ENCODE measurements at places on chromosomes 7 and 10. TPM values are rescaled to one million over a fixed set of nuclear protein-coding genes. Genes with fewer than 3 reads are reported as not detected.
A peak's percentile ranks its signal among the peaks of the same experiment; 100 is the strongest.

DNA sequence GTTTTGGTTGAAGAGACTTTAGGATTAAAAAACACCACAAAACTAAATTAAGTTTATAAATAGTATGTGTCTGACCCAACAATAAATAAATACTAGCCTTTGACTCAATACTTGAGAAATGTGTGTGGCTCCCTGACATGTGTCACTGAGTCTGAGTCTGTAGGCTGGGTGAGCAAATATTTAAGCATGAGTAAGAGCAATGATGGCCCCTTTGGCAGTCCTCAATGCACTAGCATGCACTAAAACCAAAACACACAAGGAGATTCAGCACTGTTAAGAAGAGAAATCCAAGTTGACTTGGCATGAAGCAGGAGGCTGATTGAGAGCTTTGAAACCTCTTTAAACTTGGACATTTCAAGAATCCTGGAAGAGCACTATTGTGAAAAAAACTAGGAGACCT, 37.1 kb downstream of the CCDC71L start:
- no peak for DNase-seq

DNA sequence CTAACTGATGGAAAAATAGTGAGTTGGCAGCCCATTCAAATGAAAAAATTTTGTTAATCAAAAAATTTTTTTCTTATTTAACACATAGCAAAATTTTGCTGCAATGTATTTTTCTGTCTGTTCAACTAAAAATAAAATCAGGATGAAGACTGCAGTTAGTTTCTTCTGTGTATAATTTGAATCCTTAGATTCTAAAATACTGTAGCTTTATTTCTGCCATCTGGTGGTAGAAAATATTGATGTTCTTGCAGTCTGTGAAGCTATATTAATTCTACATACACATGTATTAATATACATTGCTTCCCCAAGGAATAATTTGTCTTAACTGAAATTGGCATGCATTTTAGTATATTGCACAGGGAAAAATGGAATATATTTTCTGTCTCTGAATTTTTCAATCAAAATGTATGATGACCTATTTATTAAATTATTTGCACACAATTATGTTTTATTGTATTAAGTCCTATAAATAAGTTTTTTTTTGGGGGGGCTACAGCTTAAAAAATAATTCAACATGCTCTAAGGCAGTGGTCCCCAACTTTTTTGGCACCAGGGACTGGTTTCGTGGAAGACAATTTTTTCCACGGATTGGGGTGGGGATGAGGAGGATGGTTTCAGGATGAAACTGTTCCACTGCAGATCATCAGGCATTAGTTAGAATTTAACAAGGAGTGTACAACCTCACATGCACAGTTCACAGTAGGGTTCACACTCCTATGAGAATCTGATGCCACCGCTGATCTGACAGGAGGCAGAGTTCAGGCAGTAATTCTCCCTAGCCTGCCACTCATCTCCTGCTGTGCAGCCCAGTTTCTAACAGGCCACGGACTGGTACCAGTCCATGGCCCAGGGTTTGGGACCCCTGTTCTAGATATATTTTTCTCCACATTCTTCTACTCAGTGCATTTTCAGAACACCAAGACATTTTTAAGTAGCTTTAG, 119.4 kb downstream of the GNAT3 start:
- no peak for DNase-seq

DNA sequence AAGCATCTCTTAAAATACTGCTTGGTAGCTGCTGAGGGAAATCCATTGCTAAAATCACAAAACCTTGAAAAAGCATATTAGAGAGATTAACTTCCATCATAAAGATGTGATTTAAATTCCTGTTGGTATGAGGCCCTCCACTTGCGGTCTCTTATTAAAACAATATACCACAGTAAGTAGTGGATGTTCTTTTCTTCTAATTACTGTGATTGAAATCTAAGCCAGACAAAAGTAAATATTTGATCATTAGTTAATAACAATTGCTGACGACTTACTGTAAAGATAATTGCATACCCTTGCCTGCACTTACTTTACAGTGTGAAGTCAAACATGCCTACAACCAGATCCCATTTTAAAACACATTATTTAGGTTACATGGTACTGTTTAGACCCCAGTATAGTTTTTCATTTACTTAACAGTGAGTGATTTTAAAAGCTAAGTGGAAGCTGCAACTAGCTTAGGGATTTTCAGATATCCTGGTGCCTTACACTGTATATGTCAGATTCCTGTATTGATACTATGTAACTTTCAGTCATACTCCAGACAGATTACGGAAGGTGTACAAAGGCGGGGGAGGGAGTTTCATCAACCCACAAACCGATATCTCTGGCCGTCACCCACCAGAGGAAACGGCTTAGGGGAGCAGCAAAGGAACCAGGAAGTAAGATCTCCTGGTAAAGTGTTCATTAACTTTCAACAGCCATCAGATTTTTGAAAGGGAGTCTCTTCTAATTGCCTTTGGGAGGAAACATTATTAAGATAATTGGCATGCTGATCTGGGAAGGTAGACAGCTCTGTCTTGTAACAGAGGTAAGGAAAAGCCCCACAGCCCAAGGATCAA, 986 bp downstream of the NRP1 start:
- DNase-seq: no peak

- DNase-seq: peak; percentile 70
Observed at GRCh38 chr10:71359364-71360046, 37.2 kb upstream of the CDH23 start.

- no peak for DNase-seq
Observed at GRCh38 chr7:121420976-121421375, 24.9 kb upstream of the FAM3C start.

DNA sequence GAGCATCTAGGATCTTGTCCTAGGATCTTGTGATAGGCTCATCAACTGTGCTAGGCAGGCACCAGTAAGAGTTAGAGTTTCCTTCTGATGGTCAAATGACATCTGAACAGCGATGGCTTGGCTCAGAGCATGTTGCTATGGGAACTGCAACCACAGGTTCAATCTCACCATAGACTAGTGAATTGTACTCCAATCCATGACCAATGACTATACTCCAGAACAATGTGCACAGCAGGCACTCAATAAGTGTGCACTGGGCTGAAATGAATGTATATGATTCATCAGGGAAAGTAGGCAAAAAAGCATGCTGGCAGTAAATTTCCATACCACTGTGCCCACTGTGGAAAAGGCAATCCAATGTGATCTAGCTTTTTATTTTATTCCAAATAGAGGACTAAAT, 163.6 kb upstream of the HPS1 start:
- no peak for DNase-seq

- DNase-seq: no peak
Observed at GRCh38 chr10:81820418-81820817, 54.6 kb upstream of the NRG3 start.

DNA sequence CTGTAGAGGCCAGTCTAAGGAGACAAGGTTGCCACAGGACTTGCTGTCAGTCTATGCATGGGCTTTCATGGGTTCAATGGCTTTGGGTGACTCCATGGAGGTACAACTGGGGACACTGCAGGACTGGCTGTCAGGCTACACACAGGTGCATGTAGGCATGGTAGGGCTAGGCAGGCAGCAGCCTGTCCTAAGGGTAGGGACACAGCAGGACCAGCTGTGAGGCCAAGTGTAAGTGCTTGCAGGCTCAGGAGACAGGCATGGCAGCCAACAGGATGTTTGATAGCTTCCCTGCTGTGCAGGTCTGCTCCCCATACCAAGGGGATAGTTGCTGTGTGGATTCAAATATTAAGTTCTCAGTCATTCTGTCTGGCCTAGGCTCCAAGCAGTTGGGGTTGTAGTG, 181.0 kb upstream of the NPY start:
- DNase-seq: no peak

DNA sequence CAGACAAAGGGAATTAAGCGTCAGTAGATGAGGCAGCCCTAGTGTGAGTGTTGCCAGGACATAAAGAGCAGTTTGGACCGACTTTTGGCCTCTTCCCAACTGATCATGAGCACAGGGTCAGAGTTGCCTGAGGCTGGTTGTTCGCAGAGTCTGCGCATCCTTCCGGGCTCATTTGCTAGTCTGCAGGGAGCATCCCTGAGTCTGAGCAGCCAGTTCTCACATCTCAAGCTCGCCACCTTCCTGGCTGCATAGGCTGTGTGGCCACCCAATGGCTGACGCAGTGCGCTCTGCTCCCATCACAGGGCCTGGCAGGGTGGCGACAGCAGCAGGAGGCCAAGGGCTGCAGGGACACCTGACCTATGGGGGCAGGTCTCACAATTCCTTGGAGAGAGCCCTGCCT, 5.0 kb downstream of the GAD2 start:
- DNase-seq: no peak

GRCh38 chr10:78802431-78802830, 266.3 kb upstream of the ZMIZ1 start:
- no peak for DNase-seq

DNA sequence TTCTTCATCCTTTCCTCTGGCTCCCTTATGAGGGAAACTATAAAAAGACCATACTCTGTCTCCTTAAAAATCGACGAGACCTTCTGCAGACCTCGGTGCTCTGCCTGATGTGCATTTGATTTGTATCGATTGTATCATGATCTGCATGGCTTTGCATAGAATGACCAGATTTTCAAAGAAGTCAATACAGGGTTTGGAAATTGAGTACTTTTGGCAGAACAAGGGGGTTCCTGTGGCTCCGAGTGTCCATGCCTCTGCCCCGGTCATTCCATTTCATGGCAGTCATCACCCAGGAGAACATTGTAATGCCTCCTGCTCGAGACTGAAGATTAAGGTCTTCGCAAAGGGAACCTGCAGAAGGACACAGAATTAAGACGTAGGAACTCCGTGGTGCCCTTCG, 685 bp downstream of the CASP2 start:
- no peak for DNase-seq

- no peak for DNase-seq
Observed at GRCh38 chr7:127594490-127594889, 954 bp downstream of the FSCN3 start.

GRCh38 chr10:132001238-132001972, 19.7 kb upstream of the BNIP3 start:
- peak; percentile 79 for DNase-seq

DNA sequence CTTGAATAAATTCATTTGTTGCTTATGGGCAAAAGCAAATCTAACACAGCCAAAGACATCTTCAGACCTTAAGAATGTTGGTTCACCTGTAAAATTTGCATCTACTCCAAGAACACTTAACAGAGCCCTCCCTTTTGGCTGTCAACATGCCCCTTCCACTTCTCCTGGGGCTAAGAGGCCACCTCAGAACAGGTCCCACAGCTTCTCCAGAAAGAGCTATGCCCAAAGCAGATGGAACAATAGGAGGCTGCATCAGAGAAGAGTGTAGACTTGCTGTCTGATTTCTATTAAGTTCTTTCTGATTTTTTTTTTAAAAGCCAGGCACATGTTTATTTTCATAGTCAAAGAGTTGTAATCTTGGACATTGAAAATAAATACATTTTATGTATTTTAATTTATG, 26.1 kb upstream of the TRIL start:
- no peak for DNase-seq

DNA sequence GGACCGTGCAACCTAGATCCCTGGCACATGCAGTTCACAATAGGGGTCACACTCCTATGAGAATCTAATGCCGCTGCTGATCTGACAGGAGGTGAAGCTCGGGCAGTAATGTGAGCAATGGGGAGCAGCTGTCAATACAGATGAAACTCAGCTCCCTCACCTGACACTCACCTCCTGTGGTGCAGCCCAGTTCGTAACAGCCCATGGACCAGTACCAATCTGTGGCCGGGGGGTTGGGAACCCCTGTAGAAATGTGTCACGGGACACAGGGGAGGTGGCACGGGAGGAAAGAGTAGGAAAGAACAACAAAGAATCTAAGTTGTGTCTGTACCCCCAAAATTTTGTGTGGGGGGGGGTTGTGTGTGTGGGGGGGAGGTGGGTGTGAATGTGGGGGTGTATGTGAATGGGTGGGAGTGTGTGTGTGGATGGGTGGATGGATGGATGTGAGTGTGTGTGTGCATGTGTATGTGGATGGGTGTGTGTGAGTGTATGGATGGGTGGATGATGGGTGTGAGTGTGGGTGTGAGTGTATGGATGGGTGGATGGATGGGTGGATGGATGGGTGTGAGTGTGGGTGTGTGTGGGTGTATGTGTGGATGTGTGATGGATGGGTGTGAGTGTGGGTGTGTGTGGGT, 33.1 kb downstream of the SFMBT2 start:
- DNase-seq: no peak

DNA sequence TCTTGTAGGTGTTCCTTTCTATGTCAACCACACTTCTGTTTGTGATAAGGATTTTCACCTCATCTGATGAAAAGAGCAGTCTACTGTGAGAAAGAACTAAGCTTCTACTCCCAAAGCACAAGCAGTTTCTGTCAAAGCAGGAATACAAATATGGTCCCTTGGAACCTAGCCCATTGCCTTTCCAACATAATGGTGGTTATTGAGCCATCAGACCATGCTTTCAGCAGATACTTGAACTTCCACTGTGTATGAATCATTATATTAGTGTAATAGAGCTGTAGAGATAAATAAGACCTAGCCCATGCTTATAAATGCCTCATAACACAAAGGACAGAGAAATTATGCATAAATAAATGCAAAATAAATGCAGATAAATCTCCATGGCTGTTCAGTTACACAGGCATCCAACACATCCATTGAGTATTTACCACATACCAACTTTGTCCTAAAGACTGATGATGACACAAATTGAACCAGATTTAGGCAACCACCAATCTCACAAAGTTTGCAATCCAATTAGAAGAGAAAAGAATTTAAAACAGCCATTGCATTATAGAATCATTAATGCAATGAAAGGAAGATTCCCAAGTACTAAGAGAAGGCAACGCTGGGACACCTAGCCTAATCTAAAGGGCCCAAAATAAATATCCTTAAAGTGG, 729.4 kb upstream of the C7orf33 start:
- no peak for DNase-seq

FOXK1 gene
- total RNA-seq: 33.3 TPM

CEP55 gene
- 0.35 TPM for total RNA-seq

HKDC1 gene
- total RNA-seq: 9.6 TPM

KAZALD1 gene
- total RNA-seq: 8.4 TPM

PRF1 gene
- 32.3 TPM for total RNA-seq

DENND2A gene
- total RNA-seq: 26.2 TPM

TMEM72 gene
- total RNA-seq: not detected
